Fibroblast of skin of abdomen (primary cell): ENCODE measurements at places on chromosomes 13 and 19.
A peak's percentile ranks its signal among the peaks of the same experiment; 100 is the strongest.

DNA sequence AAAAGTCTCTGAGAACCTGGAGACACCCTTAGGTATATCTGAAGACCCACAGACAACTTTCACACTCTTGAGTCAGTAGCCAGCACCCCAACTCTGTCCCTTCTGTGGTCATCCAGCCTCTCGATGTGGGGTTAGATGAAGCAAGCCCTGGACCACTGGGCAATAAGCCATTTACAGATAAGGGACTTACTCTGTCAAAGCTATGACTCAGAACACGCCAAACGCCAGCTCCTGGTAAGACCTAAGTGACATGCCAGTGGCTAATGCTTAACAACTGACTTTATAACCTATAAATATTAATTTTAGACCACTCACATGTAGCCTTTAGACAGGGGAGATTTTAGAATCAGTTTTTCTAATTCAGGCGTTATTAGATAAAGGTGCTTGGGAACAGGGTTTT, 85.7 kb downstream of the SHISA2 start:
- DNase-seq: no peak

DNA sequence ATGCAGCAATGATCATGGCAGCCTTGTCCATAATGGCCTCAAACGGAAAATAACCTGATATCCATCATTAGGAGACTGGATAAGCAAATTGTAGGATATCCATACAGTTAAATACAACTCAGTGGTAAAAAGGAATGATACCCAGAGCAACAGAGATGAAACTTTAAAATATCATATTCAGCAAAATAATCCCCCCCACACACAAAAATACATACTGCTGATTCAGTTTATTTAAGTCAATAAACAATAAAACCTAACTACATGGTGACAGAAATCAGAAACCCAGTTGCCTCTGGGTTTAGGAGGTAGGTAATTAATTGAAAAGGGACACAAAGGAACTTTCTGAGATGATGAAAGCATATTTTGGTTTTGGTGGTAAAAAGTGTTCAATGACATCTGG, 27.9 kb upstream of the DLEU7 start:
- no peak for DNase-seq

DNA sequence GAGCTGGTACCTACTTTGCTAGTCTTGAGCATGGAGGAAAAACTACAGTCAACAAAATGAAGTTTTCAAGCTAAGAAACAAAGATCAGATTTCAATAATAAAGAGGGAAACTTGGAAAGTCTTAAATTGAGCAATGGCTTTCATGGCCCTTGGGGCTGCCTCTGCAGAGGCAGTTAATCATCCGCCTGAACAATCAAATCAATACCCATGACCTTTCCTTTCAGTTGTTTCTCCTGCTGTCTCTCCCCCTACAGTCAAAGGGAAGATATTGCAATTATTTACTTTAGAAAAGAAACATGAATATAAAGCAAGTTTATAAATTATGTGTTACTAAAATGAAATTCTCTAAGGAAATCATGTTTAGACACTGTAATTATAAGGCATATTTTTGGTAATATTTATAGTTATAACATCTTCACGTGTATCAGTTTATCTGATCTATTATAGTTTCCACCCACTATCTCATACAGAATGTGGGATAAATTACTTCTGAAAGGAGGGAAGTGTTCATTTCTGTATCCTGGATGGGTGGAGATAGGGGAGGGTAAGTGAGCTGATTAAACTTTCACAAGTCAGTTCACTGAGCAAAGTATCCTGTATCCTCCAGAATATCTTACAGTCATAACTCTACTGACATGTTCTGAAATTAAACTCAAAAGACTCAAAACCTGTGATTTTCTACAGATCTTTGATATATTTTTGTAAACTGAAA, 72.4 kb upstream of the TSC22D1 start:
- no peak for DNase-seq

GRCh38 chr19:8208922-8209461, at the start of gene CERS4:
CERS4 (plus strand) TSS chr19:8209370; CDS start chr19:8251077, 41,707 bp downstream.
- peak; percentile 64 for DNase-seq

GRCh38 chr13:91307887-91308286, 39.6 kb upstream of the MIR17HG start:
- DNase-seq: no peak

GRCh38 chr13:50224534-50224933, 209.3 kb downstream of the KCNRG start:
- peak; percentile 54 for DNase-seq

DNA sequence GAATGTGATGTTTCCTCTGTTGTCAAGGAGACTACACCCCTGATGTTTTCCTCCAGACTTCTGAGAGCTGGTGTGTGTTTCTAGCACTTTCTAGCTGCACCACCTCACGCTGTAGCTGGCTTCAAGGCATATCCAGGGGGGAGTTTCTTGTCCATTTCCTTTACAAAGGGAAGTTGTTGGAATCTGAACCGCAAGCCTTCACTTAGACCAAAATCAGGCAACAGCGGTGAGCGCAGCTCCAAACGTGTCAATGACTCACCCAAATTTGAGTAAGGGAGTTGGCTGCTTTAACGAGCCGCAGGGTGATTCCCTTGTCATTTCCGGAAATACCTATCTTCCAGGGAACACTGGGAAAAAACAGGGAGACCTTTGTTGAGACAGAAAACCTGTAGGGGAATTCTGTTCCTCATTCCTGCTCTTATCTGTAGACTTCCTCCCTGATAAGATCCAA, 2.5 kb downstream of the LDLR start:
- peak; percentile 94 for DNase-seq

GRCh38 chr13:99374994-99375737, 68.0 kb upstream of the GPR183 start:
- DNase-seq: no peak

DNA sequence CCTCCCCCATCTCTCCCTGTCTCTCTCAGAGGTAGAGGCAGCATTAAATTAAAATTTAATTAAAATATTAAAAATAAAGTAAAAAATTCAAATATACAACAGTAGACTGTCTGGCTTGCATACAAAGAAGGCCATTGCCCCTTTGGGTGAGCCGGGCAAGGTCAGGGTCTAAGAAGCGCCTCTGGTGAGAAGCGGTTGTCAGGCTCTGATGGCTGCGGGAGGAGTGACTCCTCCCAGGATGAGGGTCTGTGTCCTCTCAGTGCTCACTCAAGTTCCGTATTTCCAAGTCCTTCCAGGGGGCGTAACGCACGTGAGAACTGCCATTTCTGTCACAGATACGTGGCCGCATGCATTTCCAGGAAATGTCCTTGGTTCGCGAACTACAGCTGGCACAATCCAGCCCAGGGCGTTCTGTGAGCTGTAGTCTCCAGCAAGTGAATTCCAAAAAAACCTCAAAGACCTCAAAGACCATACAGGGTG, 737 bp upstream of the ZNF181 start:
- DNase-seq: no peak

GRCh38 chr19:40005691-40006272, 8.9 kb downstream of the ZNF546 start:
- DNase-seq: no peak

DNA sequence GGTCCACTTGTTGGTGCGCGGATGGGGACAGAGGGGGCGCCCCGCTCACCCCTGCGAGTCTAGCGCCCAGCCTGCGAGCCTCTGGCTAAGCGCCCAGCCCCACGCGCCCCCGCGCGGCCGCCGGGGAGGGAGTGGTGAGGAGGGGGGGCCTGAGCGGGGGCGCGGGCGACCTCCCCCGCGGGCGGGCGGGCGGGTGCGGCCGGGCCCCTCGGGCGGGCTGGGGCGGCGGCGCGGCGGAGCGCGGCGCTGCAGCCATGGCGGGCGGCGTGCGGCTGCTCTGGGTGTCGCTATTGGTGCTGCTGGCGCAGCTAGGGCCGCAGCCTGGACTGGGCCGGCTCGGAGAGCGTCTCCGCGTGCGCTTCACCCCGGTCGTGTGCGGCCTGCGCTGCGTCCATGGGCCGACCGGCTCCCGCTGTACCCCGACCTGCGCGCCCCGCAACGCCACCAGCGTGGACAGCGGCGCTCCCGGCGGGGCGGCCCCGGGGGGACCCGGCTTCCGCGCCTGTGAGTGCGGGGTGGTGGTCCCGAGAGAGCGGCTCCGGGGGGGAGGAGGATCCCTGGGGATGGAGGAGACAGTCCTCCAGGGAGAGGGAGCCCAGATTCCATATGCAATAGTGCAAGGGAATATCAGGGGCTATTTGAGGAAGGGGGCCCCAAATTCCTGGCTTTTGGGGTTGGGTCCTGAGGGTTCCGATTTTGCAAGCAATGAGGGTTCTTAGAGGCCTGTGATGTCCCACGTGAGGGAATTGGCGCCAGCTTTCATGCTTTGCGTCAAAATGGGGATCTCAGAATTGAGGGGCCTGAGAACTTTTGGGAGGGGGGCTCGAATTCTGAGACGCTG, at the start of gene LTBP4:
Gene LTBP4 (plus strand): TSS at position 236 of the 841 bp plus-strand sequence. CDS start 19 bp downstream, at position 255.
- no peak for DNase-seq

- DNase-seq: no peak
Observed at GRCh38 chr13:80458543-80458942, 117.6 kb upstream of the SPRY2 start.

DNA sequence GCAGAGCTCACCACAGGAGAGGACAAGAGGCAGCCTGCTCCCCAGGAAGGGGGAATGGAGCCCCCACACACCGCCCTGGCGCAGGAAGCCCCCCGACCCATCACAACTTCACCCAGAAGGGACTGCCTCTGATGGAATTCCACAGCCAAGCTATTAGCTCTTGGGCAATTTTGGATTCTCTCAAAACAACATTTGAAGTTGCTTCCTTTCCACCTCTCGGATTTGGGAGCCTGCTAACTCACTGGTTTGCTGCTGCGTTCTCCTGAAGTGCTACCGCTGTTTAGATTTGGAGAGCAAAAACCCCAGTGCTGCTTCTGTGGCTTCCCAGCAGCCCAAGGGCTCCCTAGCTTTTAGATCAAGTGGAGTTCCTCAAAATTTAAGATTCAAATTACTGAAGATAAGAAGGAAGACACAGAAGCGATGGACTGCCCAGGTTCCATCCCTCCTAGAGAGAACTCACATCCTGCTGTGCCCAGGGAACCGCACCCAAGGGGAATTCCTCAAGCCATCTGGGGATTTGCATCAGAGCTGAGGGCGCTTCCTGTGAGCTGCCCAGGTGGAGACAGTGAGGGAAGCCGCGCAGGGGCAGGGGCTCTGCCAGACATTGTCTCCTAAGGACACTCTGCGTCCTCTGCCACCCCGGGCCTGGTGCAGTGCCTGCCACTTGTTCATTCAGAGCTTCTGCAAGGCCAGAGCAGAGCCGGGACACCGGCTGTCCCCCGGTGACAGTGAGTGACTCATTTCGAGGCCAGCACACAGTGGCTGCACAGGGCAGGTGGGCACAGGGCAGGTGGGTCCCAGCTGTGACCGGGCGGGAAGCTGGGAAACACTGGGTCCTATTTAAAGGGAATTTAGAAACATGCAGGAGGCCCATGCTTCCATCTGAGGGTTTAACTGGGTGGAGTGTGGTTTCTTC, 45.5 kb downstream of the COL4A1 start:
- no peak for DNase-seq

DNA sequence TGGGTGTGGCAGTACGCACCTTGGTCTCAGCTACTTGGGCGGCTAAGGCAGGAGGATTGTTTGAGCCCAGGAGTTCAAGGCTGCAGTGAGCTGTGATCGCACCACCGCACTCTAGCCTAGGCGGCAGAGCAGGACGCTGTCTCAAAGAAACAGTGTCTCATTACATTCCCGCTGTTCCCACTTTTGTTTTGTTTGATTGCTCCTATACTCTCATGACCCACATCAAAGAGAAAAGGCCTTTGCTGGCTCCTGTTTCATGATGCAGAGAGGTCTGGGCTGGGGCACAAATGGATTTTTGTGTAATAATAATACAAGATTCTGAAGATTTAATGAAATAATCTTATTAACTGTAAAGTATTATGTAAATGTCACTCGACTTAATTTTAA, 85.7 kb downstream of the LACC1 start:
- no peak for DNase-seq
